Hematopoietic multipotent progenitor cell (in vitro differentiated cells): ENCODE measurements at places on chromosomes 1 and 21.

- no peak for DNase-seq
Observed at GRCh38 chr21:19540287-19540686, 1136.7 kb upstream of the TMPRSS15 start.

GRCh38 chr21:41180752-41181151, 12.8 kb downstream of the BACE2 start:
- DNase-seq: no peak

DNA sequence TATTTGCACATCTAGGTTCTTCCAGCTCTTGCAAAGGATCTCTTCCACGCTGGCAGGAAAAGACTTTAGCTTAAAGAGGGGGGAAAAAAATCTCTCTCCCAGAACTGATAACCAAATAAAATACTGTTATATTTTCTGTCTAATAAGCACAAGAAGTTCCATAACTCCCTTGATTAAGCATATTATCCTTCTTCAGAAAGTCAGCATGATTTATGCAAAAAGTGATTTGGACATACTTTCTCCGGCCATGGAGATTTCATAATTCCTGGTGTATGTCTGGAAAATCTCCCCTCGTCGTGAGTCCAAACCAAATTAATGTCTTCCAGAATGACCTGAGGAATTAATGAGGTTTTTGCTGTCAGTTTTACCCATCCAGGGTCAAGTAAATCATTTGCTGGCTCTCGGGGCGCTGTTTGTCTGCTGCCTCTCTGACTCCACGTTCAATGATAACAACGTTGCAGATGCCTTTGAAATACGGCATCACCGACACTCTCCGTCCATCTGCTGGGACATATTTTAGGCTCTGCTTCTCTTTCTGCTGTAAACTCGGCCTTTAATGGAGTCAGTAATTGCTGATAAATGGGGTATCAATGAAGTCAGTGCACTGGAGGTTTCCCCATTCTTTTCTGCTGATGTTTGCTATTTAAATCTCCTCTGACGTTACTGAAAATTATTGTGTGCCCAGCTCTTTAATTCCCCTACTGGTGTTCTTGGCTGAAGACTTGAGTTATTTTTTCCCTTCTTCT, 112.9 kb downstream of the HLX start:
- DNase-seq: no peak

- DNase-seq: no peak
Observed at GRCh38 chr1:162605225-162605927, 26.9 kb upstream of the DDR2 start.

- DNase-seq: no peak
Observed at GRCh38 chr1:213399695-213400094, 348.7 kb downstream of the RPS6KC1 start.

- DNase-seq: no peak
Observed at GRCh38 chr1:14613926-14614325, 15.4 kb downstream of the KAZN start.

- no peak for DNase-seq
Observed at GRCh38 chr1:84774669-84775534, 84.6 kb upstream of the SSX2IP start.

DNA sequence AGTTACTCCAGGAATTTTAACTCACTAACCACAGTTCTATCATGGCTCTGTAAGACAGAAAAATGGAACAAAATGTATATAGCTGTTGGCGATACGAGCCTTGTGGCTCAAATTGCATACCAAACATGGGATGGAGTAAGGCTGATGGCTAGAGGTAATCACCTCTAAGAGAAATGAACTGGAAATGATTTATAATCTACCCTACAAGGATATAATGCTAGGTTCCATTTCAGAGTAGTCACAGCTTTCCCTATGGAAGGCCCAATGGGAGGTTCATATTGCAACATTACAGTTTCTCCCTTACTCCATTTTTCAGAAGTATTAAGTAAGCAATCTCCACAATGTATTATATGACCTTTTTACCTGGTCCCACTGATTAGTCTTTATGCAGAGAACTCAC, 61.6 kb downstream of the EDEM3 start:
- DNase-seq: no peak

GRCh38 chr1:39900662-39901463, 854 bp downstream of the MYCL start:
- DNase-seq: no peak

GRCh38 chr21:41627428-41627827, 119.5 kb upstream of the TMPRSS2 start:
- DNase-seq: no peak

DNA sequence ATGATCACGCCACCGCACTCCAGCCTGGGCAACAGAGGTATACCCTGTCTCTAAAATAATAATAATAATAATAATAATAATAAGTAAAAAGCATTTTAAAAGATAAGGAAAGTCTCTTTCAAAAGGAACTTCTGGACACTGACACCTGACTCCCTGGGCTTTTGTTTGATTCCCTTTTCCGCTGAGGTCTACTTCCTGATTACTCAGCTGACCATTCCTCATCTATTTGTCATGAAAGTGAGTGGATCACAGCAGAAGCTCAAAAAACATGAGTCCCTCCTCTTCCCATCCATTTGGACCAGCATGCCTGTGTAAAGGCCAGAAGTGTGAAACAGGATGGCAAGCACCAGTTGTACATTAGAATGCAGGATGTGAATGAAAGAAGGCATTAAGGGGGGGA, 61.1 kb upstream of the FBXO28 start:
- no peak for DNase-seq

DNA sequence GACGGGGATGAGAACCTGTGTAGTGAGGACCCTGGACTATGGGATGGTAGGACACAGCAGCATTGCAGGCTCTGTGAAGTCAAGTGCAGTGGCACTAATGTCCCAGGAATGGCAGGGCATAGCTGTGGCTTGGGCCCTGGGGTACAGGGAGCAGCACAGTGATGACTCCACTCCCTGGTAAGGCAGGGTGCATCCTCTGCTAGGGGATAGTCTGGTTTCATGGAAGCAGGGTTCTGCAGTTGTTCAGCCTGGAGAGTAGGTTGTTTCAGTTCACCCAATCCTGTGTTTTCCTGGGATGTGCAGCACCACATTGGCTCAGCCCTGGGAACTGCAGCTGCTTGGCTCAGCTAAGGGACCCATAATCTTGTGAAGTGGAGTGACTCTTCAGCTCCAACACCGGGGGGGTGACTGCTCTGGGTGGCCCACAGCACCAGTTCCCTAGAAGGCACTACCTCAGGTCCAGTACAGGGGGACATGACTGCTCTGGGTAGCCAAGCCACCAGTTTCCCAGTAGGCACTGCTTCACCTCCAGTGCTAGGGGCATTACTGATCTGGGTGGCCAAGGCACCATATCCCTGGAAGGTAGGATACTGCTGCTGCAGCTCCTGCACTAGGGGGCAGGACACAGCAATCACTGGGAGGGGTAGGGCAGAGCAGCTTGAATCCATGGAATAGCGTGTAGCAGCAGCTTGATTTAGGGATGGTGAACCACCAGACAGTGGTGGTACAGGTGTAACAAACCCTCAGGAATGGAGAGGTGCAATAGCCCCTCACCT, 15.3 kb upstream of the C1orf185 start:
- DNase-seq: no peak

- DNase-seq: no peak
Observed at GRCh38 chr1:171185091-171185490, at the start of gene FMO2. Gene FMO2 (plus strand): TSS chr1:171185300. CDS start chr1:171185714, 414 bp downstream.

GRCh38 chr1:12069623-12070244, 6.6 kb downstream of the TNFRSF8 start:
- no peak for DNase-seq

DNA sequence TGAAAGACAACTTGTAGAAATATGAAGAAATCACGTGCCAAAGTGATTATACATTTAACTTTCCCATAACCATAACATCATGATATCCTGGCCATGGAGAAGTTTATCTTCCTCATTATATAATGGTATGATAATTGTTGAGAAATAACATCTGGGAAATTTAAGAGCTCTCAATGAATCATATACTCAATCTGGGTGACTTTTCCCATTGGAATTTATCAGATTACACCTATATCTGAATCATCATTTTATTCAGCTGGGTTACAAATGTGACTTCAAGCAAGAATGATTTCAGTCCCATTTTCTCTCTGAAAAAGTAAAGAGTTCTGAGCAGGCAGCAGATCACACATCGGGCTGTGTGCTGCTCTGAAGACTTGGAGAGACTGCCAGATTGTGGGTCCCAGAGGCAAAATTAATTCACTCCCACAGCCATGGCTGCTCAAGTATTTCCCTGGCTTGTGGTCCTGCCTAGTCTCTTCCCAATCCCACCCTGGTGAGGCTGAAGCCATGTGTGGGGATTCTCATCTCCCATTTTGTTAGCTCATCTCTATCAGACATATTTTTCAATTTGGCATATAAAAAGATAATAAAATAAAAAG, 278.0 kb downstream of the MRPL39 start:
- no peak for DNase-seq

GRCh38 chr1:216758161-216758560, 34.9 kb upstream of the ESRRG start:
- no peak for DNase-seq

DNA sequence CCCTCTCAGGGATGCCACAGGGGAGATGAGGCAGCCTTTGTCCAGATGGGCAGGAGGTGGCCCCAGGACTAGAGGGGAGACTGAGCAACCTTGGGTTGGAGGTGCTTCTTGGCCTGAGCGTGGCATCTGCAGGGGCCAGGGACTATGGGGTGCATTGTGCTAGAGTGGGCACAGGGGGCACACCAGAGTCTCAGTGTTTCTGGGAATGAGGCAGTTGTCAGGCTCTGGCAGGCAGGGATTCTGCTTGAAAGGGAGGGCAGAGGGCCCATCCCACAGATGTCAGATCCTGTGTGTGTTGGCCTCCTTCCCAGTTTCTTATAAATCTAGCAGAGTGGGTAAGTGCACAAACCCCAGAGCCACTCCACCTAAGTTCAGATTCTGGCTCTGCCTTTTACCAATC, 13.7 kb downstream of the LGR6 start:
- no peak for DNase-seq

DNA sequence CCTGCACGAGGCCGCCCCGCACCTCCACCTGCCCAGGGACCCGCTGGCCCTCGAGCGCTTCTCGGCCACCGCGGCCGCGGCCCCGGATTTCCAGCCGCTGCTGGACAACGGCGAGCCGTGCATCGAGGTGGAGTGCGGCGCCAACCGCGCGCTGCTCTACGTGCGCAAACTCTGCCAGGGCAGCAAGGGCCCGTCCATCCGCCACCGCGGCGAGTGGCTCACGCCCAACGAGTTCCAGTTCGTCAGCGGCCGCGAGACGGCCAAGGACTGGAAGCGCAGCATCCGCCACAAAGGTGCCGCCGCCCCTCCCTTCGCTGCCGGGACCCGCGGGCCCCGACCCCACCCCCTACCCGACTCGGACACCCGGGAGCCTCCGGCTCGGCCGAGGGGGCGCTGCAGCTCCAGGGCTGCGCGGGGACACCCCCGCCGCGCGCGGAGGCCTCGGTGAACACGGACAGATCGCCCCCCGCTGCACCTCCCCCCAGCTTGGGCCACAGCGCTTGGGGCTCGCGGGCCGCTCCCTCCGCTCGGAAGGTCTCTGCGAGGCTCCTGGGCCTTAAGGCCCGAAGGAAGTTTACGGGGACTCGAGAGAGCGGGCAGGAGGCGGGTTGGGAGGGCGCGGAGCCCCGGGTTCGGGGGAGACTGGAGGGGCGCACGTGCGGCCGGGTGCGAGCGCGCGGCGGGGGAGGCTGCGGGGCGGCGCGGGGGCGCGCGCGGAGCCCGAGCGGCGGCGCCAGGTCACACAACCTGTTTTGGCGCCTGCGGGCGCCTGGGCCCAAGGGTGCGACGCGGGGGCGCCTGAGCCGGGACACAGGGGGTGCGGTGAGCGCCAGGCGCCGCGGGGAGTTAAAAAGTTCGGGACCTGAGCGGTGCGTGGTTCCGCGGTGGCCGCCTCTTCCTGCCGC, 1.2 kb downstream of the SAMD11 start:
- DNase-seq: no peak

GRCh38 chr1:27660300-27660835, 11.6 kb downstream of the IFI6 start:
- DNase-seq: no peak

- no peak for DNase-seq
Observed at GRCh38 chr21:44478124-44478800, 23.0 kb downstream of the LRRC3 start.

GRCh38 chr1:2206813-2207487, 12.4 kb upstream of the FAAP20 start:
- no peak for DNase-seq

DNA sequence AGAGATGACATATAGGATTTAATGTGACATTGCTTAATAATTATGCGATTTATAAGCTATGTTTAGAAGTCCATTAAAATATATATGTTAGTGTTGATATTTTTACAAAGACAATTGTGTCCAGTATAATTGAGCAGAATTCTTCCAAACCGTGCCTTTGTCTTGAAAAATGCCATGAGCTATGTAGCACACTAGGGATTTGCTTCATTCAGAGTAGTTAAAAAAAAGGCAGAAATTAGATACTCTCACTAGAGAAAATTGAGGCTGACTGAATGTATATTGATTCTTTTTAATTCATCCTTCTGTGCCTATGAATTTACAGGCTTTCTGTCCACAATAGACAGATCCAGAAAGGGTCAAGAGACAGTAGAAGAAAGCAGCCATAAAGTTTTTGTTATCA, 429.0 kb downstream of the NEGR1 start:
- no peak for DNase-seq

GRCh38 chr21:15363921-15364320, 299.1 kb upstream of the NRIP1 start:
- DNase-seq: no peak

GRCh38 chr1:76160225-76160624, 85.7 kb downstream of the ST6GALNAC3 start:
- DNase-seq: no peak

- no peak for DNase-seq
Observed at GRCh38 chr1:161266202-161266601, 7.7 kb downstream of the PCP4L1 start.

DNA sequence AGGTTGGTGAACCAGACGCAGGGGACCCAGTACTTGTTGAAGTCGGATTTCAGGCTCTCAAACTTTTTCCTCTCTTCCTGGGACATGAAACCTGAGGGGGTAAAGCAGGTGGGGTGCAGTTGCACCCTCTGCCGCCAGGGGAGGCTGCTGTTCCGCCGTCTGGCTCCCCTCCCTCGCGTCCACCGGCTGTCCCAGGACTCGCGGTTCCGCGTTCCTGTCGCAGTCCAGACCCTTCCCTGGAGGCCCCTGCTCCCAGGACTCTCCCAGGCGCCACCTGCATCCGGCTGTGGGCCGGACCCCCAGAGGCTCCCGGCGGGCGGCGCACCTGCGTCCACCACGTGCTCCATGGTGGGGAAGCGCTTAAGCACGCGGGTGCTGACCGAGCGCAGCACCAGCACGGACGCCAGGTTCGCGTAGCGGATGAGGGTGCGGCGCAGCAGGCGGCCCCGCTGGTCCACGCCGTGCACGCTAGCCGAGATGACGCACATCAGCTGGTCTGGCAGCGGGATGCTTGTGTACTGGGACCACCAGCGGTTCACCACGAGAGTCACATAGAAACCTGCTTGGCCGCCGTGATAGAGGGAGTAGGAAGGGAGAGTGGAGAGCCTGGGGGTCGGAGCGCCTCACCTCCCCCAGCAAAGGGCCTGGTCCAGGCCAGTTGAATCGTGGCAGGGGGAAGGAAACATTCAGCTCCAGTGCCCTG, 1.7 kb downstream of the BEST4 start:
- DNase-seq: peak; percentile 75

- no peak for DNase-seq
Observed at GRCh38 chr1:201024625-201024998, 1.1 kb upstream of the KIF21B start.
